ENCODE measurements at places on chromosomes 5 and 9.

GRCh38 chr9:98415782-98416181 is 160.3 kb upstream of the TBC1D2 start:
- ATAC-seq: no peak

DNA sequence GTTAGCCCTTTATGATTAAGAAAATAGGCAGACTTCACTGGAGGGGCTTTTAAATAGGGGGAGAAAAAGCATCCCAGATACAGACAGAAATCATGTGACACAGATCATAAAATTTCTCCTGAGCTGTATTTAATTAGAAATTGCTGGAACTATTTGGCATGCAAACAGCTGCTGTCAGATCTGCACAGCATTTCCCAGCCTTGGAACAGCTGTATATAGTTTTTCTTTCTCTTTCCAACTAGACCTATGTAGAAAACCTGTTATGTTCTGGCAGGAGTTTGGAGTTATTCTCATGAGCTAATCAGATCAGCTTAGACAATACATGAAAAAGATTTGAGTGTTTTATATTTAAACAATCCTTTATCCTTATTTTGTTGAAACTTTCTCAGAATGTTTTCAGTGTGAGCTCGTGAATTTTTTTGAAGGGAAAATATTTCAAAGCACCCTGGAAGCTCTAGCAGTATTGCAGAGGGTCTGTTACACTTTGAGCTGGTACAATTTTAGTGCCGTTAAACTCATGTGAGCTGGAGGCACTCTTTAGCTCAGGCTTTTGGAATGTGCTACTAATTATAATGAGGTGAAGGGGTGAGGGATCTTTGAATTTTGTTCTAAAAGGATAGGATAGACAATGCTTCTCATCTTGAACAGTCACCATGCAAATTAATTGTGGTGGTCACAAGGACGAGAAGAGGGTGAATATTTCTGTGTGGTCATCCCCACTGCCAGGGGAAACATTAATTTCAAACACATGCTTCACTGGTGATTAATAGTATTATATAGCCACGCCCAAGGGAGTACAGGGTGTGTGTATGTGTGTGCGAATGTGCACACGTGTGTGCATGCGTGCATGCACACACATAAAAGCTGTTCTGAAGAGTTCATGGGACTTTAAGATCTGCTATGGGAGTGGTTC is 239.4 kb upstream of the FBXL7 start:
- ATAC-seq: no peak

- ATAC-seq: no peak
These were observed 237.4 kb downstream of the GOLPH3 start for GRCh38 chr5:31936683-31937082.

- no peak for ATAC-seq
These were observed 27.4 kb downstream of the PPP2R2B start for GRCh38 chr5:146851133-146851532.

- ATAC-seq: no peak
These were observed 7.9 kb downstream of the RACK1 start for GRCh38 chr5:181235689-181236366.

DNA sequence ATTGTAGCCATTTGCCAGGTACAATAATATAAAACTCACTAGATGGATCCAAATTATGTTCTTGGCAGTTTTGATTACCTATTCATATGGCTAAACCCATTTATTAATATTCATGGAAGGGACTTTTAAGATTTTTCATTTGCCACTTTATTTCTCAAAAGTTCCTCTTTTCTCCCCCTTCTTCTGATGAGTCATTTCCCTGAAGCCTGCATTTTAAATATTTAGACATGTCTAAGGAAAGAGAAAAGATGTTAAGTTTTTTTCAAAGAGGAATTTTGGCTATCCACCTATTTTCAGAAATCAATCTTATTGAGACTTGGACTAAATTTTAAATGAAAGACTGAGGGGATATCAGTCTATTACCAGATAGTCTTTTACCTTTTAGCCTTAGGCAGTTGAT is 1189.4 kb downstream of the EFNA5 start:
- ATAC-seq: no peak

DNA sequence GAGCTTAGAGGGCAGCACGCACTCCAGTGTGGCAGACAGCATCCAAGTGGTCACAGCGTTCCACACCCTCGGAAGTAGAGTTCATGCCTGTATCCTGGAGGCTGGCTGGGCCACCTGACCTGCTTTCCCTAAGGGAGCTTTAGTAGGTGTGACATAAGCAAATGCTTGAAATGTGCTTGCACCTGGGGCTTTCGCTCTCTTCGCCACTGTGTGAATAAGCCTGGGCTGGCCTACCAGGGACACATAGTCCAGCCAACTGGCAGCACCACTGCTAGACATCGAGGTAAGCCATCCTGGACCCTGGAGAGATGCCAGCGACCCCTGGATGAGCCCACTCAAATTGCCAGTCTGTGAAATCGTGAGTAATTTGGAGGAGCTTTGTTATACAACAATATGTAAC is 24.9 kb upstream of the IRX4 start:
- ATAC-seq: no peak

- ATAC-seq: no peak
These were observed 17.5 kb upstream of the NREP start for GRCh38 chr5:111774525-111774924.

DNA sequence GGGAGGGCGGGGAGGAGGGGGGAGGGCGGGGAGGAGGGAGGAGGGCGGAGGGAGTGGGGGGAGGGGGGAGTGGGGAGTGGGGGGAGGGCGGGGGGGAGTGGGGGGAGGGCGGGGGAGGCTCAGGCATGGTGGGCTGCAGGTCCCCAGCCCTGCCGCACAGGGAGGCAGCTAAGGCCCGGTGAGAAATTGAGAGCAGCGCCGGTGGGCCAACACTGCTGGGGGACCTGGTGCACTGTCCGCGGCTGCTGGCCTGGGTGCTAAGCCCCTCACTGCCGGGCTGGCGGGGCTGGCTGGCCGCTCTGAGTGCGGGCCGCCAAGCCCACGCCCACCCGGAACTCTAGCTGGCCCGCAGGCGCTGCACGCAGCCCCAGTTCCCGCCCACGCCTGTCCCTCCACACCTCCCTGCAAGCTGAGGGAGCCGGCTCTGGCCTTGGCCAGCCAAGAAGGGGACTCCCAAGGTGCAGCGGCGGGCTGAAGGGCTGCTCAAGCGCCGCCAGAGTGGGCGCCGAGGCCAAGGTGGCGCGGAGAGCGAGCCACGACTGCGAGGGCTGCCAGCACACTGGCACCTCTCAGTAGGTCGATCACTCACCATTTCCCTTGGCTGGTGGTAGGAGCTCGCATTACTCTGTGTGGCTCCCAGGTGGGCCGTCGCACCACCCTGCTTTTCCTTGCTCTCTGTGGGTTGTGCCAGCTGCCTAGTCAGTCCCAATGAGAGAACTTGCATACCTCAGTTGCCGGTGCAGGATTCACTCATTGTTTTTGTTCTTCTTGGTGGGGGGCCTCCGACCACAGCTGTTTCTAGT is 160.2 kb downstream of the CNTLN start:
- ATAC-seq: no peak

DNA sequence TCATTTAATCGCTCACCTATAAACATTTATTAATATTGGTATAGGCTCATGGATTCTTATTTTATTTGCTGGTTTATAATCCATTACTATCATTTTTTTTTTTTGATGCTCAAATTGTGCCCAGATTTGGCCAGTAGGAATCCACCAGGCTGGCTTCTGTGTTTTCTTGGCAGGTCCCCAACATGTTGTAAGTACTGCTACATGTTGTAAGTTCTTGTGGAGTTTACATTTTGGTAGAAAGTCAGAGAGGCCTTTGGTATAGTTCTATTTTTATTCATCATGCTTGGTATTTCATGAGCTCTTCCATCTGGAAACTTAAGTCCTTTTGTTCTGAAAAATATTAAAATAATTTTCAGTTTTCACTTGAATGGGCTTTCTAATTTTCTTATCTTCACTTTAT is 47.1 kb downstream of the MAT2B start:
- no peak for ATAC-seq

- peak; percentile 86 for ATAC-seq
These were observed 104.8 kb upstream of the CD180 start for GRCh38 chr5:67301285-67301903.

- ATAC-seq: no peak
These were observed 265.7 kb downstream of the AOPEP start for GRCh38 chr9:94991961-94992907.

DNA sequence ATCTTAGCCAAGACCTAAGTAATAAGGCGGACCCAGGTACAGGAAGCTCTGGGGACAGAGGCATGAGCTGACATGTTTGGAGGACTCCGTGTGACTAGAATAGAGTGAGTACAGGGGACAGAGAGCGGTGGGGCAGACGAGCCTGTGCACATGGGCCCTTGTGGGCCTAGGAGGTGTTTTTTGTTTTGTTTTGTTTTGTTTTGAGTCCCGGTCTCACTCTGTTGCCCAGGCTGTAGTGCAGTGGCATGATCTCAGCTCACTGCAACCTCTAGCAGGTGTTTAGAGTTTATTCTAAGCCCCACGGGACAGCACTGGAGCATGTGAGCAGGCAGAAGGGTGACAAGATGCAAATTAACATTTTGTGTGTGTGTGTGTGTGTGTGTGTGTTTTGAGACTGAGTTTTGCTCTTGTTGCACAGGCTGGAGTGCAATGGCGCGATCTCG is 3.1 kb upstream of the EEIG1 start:
- no peak for ATAC-seq

DNA sequence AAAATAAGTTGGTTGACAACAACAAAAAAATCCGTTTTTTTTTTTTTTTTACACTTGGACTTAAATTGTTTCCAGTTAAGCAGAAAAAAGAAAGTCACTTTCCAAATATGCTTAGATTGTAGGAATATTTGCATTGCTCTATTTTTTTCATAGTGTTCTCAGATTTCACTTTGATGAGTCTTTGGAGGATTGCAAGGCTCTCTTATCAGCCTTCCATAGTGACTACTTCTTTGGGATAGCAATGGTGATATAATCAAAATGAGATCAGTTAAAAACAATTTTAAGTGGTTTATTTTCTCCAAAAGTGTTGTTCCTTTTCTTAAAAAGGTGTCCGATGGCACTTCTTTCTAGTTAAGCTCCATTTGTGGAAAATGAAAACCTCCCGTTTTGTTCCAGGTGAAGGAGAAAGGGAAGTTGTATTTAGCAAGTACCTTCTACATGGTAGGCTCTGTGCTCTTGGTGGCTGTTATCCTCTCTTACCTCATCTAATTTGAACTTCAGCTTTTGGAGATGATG is 3.9 kb downstream of the RASGRF2 start:
- ATAC-seq: no peak

- ATAC-seq: no peak
These were observed 33.3 kb downstream of the SH3RF2 start for GRCh38 chr5:145969714-145970092.

Measured in gastroesophageal sphincter (tissue), 4 donors.